ENCODE measurements at places on chromosomes 13 and 19.

- DNase-seq: no peak
Observed at GRCh38 chr19:18289471-18290301, 8.3 kb upstream of the JUND start.

DNA sequence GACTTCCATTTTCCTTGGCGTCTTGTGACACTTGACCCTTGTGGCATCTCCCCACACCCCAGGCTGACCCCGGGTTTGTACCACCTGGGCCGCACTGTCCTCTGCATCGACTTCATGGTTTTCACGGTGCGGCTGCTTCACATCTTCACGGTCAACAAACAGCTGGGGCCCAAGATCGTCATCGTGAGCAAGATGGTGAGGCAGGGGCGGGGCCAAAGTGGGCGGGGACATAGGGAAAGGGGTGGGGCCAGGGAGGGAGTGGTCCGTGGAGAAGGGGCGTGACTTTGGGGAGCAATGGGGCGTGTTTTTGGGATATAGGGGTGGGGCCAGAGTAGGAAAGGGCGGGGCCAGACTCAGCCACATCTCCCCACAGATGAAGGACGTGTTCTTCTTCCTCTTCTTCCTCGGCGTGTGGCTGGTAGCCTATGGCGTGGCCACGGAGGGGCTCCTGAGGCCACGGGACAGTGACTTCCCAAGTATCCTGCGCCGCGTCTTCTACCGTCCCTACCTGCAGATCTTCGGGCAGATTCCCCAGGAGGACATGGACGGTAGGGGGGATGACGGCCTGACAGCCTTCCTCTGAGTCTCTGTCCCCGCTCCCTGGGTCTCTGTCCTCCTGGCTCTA is 42.8 kb downstream of the TRPM4 start:
- no peak for DNase-seq

DNA sequence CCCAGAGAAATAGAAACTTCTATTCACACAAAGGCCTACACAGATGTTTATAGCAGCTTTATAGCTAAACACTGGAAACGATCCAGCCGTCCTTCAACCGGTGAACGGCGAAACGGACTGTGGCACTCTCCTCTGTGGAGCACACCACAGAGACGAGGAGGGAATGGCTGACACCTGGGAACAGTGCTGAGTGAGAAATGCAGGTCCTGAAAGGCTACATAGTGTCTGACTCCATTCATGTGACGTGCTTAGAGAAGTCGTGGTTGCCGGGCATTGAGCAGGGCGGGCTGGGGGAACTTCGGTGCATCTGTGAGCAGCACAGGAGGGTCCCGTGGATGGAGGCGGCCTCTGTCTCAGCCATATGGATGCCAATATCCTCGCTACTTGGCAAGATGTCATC is 3.1 kb upstream of the GRK1 start:
- no peak for DNase-seq

GRCh38 chr13:33379608-33380007 is 94.1 kb upstream of the STARD13 start:
- DNase-seq: no peak

DNA sequence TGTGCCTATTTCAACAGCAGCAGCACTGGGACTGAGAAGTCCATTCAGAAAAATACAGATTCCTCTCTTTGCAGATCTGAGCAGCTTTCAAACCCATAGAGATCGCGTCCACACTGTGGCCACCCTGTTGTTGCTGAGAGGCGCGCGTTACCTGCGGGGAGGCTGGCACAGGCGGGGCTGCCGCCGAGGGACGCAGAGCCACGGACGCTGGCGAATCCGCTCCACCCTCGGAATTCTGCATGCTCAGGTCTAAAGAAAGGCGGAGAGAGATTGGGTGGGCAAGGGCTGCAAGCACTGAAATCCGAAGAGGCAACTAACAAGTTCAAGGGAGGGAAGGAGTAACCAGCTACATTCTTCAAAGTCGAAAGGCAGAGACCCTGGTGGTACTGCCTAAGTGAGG is 63.0 kb downstream of the RFX2 start:
- DNase-seq: no peak

GRCh38 chr19:17953869-17954268 is 13.0 kb upstream of the KCNN1 start:
- DNase-seq: no peak

GRCh38 chr19:41399091-41399490 is 1.5 kb downstream of the BCKDHA start:
- no peak for DNase-seq

DNA sequence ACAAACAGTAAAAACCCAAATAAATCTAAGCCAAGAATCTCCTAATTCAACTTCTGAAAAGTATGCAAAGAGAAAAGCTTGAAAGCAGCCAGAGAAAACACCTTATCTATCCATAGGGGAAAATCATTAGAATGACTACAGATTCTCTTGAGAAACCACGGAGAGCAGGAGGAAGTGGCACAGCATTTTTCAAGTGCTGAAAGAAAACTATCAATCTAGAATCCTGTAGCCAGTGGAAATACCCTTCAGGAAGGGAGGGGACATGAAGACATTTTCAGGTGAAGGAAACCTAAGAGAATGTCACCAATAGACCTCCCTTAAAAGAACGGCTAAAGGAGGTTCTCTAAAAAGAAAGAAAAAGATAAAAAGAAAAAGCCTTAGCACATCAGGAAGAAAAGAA is 66.2 kb upstream of the XPO4 start:
- DNase-seq: no peak

GRCh38 chr19:34573226-34573864 is 91.8 kb downstream of the WTIP start:
- no peak for DNase-seq

- DNase-seq: no peak
Observed at GRCh38 chr13:106349080-106349931, 186.2 kb downstream of the EFNB2 start.

GRCh38 chr13:55869648-55870047 is 1271.1 kb upstream of the PRR20A start:
- DNase-seq: no peak

- no peak for DNase-seq
Observed at GRCh38 chr19:17209126-17210036, 5.8 kb upstream of the USE1 start.

- DNase-seq: peak; percentile 41
Observed at GRCh38 chr19:679418-680286, 3.5 kb downstream of the FSTL3 start.
